ENCODE measurements at places on chromosomes 5 and 9.

DNA sequence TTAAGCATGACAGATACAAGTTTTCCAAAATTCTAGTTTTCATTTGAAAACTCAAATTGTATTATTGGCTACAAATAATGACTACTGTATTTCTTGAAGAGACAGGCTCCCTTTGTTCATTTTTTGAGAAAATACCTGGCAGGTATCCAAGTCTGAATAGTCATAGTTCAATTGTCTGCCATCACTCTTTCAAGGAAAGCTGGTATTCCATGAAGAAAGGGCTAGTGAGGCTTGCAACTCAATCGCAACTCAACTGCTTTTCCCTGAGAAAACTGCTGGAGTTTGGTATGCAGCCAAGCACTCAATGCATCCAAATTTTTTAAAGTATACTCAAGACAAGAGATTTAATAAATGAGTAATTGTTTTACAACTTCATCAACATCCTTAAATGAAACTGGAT lies 61.4 kb upstream of the TRIO start:
- DNase-seq = peak; percentile 3

DNA sequence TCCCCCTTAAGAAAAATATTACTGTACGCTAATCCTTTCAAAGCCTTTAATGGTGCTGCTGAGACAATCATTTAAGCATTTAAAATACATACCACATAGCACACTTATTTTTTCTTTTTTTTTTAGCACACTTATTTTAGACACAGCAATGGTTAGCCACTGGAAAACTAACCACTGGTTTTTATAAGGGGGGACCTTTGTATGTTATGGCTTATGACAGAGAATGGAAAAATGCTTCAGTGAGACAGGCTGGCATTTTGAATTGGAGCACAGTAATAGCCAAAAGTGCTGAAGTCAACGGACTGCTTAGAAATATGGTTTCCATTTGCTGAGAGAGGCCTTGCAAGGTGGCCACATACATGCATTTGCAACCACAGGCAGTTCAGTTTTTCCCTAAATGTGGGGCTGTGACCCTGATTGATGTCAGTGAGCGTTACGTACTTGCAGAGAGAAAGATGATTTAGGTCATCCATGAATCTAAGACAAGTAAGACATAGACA lies 28.5 kb downstream of the AOPEP start:
- DNase-seq = no peak

GRCh38 chr9:78280982-78281668 lies 15.8 kb upstream of the PSAT1 start:
- DNase-seq = peak; percentile 75

GRCh38 chr5:83151821-83152220 lies 74.5 kb downstream of the XRCC4 start:
- DNase-seq = peak; percentile 34

GRCh38 chr9:112125951-112126388 lies 49.1 kb downstream of the SUSD1 start:
- no peak for DNase-seq

DNA sequence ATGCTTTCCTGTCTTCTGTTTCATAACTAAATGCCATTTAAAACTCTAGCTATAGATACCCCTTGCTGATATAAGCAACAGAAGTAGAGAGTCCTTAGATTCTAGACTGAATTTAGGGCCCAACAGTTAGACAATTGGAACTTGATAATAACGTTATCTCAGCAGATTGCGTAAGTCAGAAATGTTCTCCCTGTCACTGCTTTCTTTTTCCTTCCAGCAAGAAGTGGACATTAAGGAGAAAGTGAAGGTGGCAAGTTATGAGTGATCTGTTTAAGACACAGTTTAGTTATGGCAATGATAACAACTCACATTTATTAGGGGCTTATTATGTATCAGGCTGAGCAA lies 6.9 kb upstream of the GLIS3 start:
- DNase-seq = no peak

DNA sequence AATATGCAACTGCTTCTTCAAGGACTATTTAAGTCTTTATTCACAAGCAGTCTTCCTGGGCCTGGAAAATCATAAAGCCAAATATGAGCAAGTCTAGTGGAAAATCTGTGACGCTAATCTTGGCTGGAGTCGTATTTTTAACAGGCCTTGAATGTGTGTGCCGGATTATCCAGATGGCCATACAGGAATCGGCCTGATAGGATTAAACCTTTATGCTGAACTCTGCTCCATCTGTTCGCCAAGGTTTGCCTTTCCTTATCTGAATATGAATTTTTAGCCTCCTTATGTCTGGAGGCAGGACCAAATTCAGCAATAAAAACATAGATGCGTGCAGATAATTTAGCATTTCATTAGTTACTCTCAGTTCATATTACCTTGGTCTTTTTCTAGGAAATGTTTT lies 294.5 kb downstream of the EBF1 start:
- peak; percentile 51 for DNase-seq

DNA sequence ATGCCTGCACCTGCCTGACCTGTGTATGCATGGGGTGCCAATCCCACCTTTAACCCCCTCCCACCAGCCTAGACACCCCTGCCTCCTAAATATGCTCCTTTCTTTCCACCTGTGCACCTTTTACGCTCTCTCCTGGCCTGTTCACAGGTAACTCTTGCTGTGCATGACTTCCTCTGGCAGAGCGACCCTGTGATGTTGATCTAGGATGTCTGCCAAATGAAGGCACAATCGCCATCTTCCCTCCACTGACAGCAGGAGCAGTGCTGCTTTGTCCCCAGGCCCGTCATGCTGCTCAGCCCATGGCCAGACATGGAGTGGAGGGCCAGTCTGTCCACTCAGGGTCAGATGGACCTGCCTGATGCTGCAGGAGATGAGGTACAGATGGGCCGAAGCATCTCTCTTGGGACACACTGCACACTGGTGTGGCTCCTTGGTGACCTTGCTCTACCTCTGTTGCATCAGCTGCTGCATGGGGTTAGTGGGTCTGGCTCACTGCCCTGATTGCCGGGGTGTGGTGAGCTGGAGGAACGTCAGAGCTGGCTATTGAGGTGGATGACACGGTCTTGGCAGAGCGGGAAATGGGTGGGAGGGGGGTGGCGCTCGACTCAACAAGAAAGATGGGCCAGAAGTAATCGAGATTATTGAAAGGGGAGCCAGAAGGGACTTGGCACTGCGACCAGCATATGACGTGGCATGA lies 101.7 kb upstream of the PITX1 start:
- DNase-seq = no peak

GRCh38 chr5:172004824-172005237 lies 1.6 kb downstream of the FBXW11 start:
- no peak for DNase-seq

GRCh38 chr5:56330167-56330566 lies 97.0 kb upstream of the ANKRD55 start:
- no peak for DNase-seq

GRCh38 chr9:126591083-126591482 lies 22.6 kb upstream of the LMX1B start:
- no peak for DNase-seq

- peak; percentile 48 for DNase-seq
Measured at GRCh38 chr9:96453625-96454024, 3.7 kb downstream of the HABP4 start.

GRCh38 chr5:169860585-169860984 lies 119.7 kb downstream of the INSYN2B start:
- DNase-seq = peak; percentile 79

DNA sequence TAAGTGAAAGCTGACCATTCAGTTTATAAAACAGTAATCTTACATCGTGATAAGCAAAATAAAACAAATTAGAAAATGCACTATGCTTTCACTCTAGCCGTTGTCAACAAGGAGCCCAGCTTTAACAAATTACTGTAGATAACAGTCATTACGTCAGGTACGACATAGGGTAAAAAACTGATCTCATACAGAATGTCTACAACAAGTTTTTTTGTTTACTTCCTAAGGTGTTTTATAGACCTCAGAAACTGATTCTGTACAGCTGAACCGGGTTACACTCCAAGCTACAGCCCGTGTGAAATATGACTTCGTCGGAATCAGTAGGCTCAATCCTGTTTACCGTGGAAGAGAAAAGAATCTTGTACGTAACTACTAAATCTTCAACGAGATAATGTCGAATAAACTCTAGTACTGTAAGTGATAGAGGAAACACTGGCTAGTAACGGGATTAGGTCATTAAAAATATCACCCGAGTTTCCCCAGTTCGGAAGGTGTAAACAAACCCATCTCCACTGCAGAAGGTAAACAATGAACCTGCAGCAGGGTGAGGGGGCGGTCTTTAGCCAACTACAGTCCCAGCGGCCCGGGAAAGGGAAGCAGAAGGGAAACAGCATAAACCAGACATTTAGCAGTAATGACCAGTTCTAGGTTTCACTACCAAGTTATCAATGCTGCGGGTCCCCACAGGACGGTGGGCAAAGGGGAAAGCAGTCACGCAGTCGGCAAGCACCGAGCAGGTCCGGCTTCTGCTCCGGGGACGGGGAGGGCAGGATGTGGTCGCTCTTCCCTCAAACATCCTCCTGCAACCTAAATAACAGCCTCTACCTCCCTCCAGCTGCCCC lies 1.1 kb downstream of the RICTOR start:
- DNase-seq = no peak
